ENCODE measurements at places on chromosomes 2 and 18.
A peak's percentile ranks its signal among the peaks of the same experiment; 100 is the strongest.

GRCh38 chr2:10226038-10226724 lies 76.5 kb upstream of the HPCAL1 start:
- DNase-seq = no peak

- DNase-seq = no peak
Observed at GRCh38 chr18:22191346-22191695, 21.9 kb downstream of the GATA6 start.

- peak; percentile 64 for DNase-seq
Observed at GRCh38 chr2:102103992-102104871, 38.3 kb upstream of the IL1R1 start.

DNA sequence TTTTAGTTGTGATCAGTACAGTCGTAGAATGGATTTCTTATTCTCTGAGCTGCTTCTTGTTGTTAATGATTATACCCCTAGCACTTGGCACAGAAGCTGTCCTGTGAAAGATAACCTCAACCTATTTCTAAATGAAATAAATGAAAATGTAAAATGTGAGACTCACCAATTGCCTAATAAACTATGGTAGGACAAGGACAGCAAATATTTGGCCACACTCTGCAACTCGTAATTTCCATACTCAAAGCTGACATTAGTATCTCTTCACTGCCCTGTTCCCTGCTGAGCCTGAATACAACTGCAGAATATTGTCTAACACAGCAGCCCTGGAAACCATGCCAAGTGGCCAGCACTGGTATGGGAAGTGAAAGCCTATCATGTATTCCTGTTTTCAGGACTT lies 34.5 kb downstream of the TMEM182 start:
- DNase-seq = no peak

GRCh38 chr2:237689336-237690131 lies 62.1 kb downstream of the LRRFIP1 start:
- no peak for DNase-seq

GRCh38 chr2:139000131-139000785 lies 220.1 kb upstream of the NXPH2 start:
- no peak for DNase-seq

DNA sequence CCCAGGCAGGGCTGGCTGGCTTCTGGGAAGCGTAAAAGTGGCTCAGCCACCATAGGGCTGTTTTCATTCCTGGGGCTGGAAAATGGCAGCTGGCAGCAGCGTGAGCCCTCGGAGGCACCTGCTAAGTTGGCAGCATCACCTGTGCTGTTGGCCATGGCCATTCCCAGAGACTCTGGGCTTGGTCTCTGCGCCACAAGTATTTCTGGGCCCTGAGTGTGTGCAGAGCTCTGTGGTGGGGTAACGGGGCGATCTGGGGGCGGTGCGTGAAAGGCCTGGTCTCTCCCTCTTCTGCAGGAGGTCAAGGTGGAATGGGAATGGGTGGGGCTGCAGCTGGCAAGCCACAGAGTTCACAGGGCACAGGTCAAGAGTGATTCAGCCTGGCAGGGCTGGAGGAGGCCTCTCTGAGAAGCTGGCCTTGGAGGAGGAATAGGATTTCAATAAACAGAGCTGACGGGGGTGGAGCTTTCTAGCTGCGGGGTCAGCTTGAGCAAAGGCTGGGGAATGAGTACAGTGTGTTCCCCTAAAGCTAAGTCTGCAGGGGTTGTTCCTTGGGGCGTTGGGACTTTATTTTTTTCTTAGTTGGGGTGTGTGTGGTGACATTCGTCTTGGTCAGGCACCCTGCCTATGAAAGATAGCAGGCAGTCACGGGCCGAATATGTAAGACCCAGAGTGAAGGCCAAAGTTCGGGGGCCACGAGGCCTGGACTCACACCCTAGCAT lies 10.3 kb upstream of the NTSR2 start:
- no peak for DNase-seq

DNA sequence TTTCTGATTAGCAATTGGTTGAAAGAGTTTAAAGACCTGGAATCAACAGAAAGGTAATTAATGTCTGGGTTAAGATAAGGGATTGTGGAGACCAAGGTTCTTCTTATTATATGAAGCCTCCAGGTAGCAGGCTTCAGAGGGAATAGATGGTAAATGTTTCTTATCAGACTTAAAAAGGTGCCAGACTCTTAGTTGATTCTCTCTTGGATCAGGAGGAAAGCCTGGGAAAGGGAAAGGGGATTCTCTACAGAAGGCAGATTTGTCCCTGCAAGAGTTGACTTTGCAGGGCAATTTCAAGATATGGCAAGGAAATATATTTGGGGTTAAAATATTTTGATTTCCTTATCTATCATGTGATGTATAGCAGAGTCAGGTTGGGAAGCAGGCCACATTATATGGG lies 153.1 kb upstream of the ARL4C start:
- DNase-seq = no peak

DNA sequence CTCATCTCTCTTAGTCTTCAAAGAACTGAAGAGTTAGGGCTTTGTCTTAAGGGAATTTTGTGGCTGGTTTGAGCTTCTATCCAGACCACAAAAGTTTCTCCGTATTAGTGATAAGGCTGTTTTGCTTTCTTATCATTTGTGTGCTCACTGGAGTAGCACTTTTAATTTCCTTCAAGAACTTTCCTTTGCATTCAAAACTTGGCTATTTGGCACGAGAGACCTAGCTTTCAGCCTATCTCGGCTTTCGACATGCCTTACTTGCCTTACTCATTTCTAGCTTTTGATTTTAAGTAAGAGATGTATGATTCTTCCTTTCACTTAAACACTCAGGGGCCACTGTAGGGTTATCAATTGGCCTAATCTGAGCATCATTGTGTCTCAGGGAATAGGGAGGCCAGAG lies 29.9 kb downstream of the HDHD2 start:
- DNase-seq = no peak

DNA sequence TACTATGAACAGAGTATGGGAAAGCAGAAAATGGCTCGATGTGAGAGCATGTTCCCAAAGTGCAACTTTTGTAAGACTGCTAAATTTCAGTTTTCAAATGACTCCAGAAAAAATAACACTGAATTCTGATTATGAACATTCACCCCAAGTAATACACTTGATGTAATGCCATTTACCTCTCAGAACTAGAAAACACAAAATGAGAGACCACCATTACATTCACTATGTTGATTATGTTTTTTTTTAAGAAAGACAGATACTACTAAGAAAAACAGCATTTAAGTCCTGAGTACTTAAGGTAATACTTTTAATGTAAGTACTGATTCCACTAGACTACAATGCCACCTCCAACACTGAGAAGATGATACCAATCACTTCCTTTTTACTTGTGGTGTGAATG lies 38.5 kb downstream of the SFT2D3 start:
- no peak for DNase-seq

GRCh38 chr2:120737340-120738101 lies 1.9 kb downstream of the GLI2 start:
- DNase-seq = no peak

DNA sequence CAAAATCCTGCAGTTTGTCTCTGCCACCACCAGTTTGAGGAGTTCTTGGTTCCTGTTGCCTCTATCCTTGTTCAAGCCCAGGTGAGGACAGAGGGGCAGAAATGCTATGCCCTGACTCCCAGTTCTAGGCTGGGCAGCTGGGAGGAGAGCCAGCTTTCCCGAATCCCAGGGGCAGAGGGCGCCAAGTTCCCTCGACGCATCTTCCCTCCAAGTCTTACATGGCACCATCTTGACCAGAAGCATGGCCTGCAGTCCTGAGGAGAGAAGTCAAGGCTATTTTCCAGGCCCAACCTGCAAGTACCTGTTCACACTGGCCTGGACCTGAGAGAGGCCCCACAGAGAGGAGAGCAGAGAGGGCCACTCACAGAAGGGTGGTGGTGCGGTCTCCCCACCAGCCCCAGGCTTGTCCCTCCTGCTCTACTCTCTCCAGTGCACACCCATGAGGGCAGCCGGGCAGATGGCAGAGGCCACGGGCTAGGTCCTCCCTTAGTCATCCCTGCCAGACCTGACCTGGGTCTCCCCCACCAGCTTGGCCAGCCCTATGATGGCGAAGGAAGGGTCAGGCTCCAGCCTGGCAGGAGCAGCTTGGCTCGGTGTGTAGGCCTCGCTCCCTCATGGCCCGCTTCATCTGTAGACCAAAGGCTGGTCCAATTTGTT lies 115.7 kb upstream of the MSTN start:
- DNase-seq = no peak

GRCh38 chr2:180706694-180707093 lies 273.7 kb upstream of the UBE2E3 start:
- no peak for DNase-seq

DNA sequence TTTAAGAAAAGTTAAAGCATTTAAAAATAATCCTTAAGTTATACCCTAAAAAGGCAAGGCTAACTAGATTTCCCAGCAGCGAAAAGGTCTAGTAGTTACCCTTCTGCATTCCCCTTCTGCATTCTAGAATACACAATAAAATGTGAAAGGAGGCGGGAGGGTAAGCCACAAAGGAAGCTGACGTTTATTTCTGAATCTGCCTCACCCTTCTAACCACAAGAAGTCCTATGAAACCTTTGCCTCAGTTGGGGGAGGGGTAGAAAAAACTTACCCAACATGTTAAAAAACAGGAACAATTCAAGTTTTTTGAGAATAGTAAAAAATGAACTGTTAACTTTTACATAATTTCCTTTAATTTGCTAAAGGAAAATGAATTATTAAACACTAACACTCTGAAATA lies 11.3 kb downstream of the STK17B start:
- DNase-seq = no peak

DNA sequence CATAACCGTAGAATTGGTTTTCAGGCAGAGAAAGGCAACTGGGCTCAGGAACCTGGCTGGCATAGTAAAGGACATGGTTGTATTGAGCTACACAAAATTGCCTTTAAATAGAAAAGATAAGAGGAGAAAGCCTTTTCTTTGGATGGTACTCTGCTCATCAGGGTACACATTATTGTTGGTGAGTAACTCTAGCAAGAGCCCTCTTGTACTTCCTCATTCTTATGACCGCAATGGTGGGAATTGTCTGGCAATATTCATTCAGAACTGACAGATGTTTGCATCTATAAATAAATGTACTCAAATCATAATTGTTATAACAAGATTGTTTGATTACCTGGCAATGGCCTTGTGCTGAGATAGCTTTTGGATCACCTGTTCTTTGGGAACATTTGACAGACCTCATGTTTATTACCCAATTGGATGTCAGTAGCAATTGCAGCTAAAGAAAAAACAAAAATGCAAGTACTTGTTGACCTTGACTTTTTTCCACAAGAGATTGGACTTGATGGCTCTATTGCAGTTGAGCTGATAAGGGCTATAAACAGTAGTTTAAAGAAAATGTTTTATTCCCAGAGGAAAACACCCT lies 43.9 kb downstream of the MEIS1 start:
- DNase-seq = no peak

GRCh38 chr2:116952254-116952653 lies 862.2 kb upstream of the DDX18 start:
- DNase-seq = no peak

- no peak for DNase-seq
Observed at GRCh38 chr18:74778191-74778847, 180.6 kb downstream of the ZNF407 start.

GRCh38 chr18:36745219-36745975 lies 83.4 kb downstream of the TPGS2 start:
- no peak for DNase-seq

- no peak for DNase-seq
Observed at GRCh38 chr2:85534881-85535280, 4.1 kb upstream of the MAT2A start.

DNA sequence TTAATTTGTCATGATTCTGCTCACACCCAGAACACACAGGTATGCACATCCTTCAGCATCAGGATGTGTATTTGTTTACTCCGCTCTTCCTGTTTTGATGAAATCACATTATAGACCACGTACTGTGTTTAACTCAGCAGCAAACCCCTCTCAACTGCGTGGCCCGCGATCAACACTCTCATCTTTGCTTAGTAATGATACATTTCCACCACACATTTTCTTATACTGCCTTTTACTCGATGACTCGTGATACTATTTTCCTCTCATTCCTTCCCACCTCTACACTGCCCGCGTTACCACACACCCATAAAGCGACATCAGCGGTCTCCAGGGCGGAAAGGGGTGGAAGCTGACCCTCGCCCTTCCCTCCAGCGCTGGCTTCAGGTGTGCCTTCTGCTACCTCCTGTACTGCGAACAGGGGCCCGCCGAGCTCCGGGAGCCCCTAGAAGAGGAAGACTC lies 1.3 kb downstream of the NETO1 start:
- no peak for DNase-seq

GRCh38 chr2:7119132-7119835 lies 202.1 kb downstream of the RNF144A start:
- DNase-seq = peak; percentile 18

GRCh38 chr2:158732573-158733429 lies 62.3 kb upstream of the DAPL1 start:
- no peak for DNase-seq

DNA sequence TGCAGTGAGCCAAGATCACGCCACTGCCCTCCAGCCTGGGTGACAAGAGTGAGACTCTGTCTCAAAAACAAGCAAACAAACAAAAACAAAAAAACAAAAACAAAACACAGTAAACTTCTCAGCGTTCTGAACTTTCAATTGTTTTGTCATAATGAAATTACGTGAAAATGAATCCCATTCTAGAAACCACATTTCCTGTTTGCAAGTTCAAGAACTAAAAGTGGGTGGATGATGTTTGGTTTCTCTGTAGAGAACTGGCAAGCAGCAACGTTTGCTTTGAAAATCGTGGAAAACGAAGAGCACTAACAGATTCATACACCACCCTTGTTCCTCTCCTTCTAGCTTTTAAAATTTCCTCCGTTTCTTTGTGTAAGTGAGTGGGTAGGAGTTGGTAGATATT lies 226.1 kb upstream of the LYPD1 start:
- no peak for DNase-seq

- DNase-seq = no peak
Observed at GRCh38 chr2:3344897-3345296, 32.7 kb downstream of the EIPR1 start.

DNA sequence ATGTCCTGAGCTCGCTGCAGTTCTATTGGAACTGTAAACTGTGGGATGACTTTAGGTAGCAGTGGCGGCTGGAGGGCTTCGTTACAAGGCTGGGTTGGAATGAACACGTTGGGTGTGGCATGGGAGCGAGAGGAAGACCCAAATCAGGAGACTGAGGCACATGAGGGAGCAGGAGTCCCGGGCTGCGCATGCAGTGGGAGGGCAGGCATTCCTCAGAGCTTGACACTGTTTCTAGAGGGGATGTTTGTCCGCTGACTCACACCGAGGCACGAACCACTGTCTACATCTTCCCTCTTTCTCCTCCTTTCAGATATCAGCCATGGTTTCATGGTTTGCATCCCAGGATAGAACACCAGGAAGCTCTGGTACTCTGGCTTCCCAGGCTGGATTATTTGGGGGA lies 40.6 kb upstream of the LAMA1 start:
- no peak for DNase-seq

GRCh38 chr2:221134718-221135117 lies 437.4 kb downstream of the EPHA4 start:
- no peak for DNase-seq

Measured in activated naive CD8-positive, alpha-beta T cell treated with anti-CD3 and anti-CD28 coated beads, Interleukin-2, amount 50 U/mL, for 24 hours (primary cell).